ENCODE measurements at places on chromosomes 6 and 20.

- no peak for DNase-seq
Observed at GRCh38 chr6:26359765-26360164, 5.2 kb upstream of the BTN3A2 start.

- no peak for DNase-seq
Observed at GRCh38 chr6:49935387-49935786, 28.6 kb downstream of the DEFB114 start.

GRCh38 chr6:143140767-143141166, 80.1 kb downstream of the AIG1 start:
- DNase-seq, result no peak

GRCh38 chr6:141041596-141042087, 1091.1 kb upstream of the GJE1 start:
- no peak for DNase-seq

DNA sequence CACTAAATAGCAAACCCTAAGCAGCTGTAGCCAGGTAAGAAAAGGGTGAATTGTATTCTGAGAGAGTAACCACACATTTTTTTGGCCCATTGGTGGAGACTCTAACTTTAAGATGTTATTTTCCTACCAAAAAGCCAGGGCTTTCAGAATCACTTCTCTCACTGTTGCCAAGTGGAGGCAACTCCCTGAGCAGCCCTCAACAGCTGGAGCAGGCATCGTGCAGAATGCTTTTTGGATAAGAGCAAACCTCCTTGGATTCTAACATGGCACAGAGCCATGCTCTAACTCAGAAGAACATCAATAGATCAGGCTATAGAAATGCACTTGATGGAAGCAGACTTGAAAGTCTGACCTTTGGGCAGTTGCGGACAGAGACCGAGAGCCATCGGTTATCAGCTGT, 722.2 kb upstream of the CHD6 start:
- no peak for DNase-seq

- peak; percentile 87 for DNase-seq
Observed at GRCh38 chr6:2891768-2892170, 11.3 kb downstream of the SERPINB9 start.

DNA sequence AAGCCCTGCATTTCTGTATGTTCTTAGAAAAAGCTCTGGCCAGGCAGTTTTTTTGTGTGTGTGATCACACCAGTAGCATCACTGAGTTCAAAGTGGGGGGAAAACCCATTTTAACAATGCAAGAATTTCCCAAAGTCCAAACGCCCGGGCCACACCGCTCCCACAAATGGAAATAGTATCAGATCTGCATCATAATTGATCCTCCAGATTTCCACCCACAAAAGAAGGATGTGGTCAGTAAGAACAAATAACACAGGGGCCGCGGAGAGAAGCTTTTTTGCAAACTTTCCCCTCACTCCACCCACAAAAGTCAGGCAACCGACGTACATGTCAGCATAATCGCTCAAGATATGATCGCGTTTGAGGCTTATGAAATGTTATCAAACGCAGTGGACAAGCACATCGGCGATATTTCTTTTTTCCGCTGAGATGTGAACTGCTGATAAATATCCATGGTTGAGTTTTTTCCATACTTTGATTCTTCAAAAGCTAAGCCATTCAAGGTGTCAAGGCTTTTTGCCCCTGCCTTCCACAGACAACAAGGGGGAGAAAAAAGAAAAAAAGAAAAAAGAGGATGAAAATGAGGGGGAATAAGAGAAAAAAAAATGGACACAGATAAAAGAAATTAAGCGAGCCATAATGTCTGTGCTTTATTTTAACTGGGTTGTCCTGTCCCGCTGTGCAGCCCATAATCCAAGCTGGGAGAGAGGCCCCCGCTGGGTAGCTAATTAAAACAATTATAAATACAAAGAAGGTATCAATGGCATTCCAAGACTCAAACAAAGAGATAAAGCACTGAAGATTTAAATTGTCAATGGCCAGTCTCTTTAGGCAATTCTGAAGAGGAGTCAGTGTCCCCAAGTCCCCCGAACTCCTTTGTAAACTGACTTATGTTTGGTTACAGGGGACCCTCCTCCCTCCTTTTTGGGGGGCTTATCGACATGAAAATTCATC, 143.5 kb downstream of the ZFP64 start:
- DNase-seq, result peak; percentile 29

DNA sequence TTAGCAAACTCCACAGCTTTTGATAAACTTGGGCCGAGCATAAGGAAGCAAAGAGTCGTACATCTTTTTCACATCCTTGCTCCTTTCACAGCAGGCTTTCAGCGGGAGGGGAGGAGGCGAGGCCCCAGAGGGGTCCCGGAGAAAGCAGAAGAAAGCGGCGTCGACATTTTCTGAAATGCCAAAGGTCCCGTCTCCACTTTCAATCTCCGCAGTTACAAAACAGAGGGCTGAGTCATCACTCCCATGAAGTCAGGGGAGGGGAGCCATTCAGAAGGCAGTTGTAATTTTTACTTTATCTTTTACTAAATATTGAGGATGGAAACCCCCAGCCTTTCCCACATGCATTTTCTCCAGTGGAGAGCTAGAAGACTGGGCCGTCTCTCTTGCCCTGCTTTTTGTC, 174.2 kb upstream of the THBS2 start:
- DNase-seq, result no peak

- DNase-seq, result no peak
Observed at GRCh38 chr6:75486850-75487518, 6.6 kb downstream of the FILIP1 start.

- peak; percentile 70 for DNase-seq
Observed at GRCh38 chr6:149318581-149319286, 1.2 kb downstream of the TAB2 start.

All from CD4-positive, alpha-beta T cell treated with Interleukin-21 for 1 hour (primary cell).